Activated naive CD4-positive, alpha-beta T cell treated with anti-CD3 and anti-CD28 coated beads for 36 hours (primary cell): ENCODE measurements at places on chromosomes 6 and 20. TPM values are rescaled to one million over a fixed set of nuclear protein-coding genes. Genes with fewer than 3 reads are reported as not detected.
A peak's percentile ranks its signal among the peaks of the same experiment; 100 is the strongest.

GRCh38 chr6:38086346-38086745 is 266.8 kb downstream of the ZFAND3 start:
- DNase-seq, result no peak

DNA sequence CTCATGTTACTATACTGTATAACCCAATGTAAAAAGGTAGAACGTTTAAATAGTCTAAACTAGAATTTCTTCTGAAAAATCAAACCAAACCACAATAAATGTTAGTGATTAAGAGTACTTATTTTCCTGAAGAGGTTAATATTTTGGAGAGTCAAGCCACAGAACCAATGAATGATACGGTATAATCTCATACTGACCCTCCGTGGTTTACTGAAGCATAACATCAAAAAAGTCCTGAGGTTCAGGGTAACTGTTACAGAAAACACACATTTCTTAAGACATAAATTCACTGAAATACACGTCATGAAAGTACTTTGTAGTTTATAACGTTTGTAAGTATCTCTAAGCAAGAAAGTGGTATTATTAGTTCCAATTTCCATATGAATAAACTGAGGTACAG is 28.9 kb downstream of the ESF1 start:
- DNase-seq, result no peak

ENPP5 gene
- total RNA-seq, result 0.62 TPM

PHACTR3 gene
- total RNA-seq, result not detected

DNA sequence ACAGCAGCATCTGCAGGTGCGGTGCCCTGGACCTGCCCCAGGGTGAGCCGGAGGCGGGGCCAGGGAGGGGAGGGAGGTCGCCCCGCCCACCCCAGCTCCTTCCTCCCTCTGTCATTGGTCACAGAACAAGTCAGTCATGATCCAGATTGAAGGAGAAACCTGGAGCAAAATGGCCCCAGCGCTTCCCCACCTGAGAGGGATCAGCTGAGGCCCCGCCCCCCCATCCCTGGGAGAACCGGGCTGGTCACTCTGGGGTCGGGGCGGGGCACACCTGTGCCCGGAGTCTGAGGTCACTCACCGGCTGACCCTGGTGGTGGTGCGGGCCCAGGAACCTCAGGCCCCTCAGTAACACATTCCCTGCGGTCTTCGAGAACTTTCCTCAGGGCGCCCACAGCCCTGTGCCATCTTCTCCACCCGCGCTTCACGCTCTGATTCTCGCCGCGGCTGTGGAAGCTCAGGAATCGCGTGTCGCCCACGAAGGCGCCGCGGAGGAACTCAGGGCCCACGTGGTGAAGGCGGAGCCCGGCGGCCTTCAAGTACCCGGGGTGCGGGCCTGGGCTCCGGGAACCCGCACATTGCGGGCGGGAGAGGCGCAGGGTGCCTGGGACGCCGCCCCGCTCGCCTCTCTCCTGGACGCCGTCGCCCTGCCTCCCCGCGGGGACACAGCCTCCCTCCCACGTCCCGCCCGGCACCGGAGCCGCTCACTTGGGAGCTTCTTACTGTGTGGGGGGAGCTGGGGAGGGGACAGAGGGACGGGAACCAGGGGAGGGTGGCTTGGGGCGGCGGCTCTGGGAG is 36.4 kb upstream of the HLA-C start:
- DNase-seq, result peak; percentile 72

- DNase-seq, result no peak
Observed at GRCh38 chr6:14763616-14764015, 482.3 kb upstream of the JARID2 start.
